Fibroblast of villous mesenchyme (primary cell): ENCODE measurements at places on chromosomes 11 and 22. TPM values are rescaled to one million over a fixed set of nuclear protein-coding genes. Genes with fewer than 3 reads are reported as not detected.

The SYT9 gene
- under 0.01 TPM in 2 replicates for total RNA-seq

The SCUBE2 gene
- total RNA-seq = 0.97 and 1.3 TPM in 2 replicates

The GLB1L3 gene
- not detected in 2 replicates for total RNA-seq

The PARVG gene
- total RNA-seq = not detected in 2 replicates
